Activated T-helper 9 cell treated with anti-CD3 and anti-CD28 coated beads, Interleukin-2, amount 50 U/mL, for 16 hours (primary cell): ENCODE measurements at places on chromosomes 5 and 9.

DNA sequence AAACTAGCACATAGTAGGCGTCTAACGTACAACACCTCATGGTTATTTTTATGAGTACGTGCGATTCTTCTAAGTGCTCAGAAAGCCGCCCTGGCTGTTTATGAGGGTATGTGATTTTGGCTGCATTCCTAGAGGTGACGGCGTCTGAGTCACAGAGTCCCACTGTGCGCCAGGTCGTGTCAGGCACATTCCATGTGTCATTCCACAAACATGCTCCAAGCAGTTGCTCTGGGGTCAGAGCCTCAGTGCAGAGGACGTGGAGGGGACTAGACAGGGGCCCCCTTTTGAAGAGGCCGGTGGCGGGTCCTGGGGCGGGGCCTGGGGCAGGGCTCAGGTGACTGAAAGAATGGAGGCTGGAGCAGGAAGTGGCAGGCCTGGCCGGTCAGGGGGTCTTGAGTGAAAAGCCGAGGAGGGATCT lies 51.9 kb downstream of the NEK6 start:
- DNase-seq: no peak

GRCh38 chr5:138038826-138039225 lies 5.9 kb upstream of the FAM13B start:
- DNase-seq: no peak

- DNase-seq: no peak
These were observed 78.8 kb downstream of the SPATA31C2 start for GRCh38 chr9:88059469-88059868.

DNA sequence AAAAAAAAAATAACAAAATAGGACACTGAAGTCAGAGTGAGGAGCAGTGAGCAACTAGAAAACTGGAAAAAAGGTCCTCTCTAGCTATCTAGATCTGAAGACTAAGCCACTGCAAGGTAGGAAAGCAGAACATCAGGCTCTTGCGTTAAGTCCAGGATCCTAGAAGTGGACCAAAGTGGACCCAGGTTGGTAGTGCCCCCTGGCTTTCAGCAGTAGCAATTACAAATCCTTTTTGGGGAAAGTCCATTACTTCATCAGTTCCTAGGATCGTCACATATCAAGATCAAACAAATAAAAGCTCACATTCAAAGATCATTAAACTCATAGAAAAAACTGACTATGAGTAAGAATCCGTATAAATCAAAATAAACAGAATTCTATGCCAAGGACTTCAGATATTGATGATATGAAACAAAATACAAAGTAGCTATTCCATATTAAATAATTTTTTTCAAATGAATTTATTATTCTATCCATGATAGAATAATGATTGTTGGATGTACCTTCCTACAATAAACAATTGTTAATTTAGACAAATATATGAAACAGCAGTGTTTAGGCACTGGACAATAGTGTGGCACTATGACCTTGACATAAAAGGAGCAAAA lies 6.5 kb upstream of the RICTOR start:
- no peak for DNase-seq

DNA sequence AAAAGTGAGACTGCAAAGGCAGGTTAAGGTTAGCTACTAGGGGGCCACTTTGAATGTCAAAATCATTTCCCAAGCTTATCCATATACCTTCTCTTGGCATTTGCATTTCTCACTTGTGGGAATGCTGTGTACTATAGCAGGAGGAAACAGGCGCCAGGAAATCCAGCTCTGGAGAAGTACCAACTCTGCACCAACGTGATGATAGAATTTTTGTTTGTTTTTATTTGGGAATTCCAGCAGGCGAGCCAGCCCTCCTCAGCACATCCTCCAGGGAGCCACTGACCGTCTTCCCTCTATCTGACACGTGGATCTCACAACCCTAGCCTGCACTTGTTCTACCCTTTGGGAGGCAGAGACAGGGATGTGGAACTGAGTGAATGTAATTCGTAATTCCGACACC lies 318.0 kb downstream of the ACTL7B start:
- DNase-seq: no peak

- DNase-seq: no peak
These were observed 61.9 kb upstream of the RAPGEF1 start for GRCh38 chr9:131801810-131802209.

GRCh38 chr5:59418808-59419207 lies 474.7 kb downstream of the PDE4D start:
- DNase-seq: no peak

DNA sequence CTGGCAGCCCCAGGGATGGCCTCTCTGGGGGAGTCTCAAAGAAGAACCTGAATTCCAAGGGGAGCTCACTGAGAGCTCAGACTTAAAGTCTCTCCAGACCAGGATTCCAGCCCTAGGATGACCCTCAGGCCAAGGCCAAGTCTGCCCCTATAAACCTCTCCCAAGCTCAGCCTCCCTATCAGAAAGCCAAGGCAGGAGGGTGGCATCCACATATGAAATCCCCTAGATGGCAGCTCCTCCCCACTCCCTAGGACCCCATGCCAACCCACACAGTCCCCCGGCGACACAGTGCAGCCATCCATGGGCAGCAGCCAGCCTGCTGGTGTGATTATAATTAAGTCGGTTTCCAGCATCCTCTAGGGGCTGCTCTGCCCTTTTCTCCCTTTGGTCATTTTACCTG lies 269.9 kb downstream of the CDK5RAP2 start:
- DNase-seq: no peak

- DNase-seq: no peak
These were observed 51.1 kb upstream of the MIER3 start for GRCh38 chr5:57002959-57003485.

DNA sequence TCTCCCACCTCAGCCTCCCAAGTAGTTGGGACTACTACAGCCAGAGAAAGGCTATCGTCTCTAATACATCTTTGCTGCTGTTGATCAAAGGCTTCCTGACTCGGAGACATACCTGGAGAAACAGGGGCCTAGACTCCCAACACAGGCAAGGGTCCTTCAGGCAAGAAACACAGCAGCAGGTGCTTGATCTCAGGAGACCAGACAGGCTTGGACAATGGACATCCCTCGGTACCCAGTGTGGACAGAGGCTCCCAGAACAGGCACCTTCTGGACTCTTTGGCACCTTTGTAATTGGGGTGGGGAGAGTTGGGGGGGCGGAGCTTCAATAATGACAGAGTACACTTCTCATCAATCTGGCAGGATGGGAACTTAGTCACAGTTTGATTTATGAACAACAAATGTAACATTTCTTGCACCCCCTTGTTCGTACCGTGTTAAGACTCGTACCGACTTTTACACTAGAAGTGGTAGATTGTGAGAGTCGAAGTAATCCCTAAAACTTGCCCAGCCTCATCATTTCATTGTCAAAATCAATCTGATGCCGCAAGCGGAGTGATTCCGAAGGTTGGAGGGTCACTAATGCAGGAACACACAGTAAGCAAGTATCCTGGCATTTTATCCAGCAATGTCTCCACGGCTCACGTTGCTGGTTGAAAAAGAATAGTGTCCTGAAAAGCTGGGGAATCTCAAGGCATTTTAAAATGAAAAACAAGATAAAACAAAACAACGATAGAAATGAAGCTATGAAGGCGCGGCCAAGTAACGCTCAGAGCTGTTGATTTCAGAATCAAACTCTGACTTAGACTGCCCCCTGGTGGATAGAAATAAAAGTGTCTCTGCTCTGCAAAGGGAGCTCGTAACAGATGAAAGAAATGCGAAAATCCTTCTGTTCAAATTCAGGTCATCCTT lies 46.4 kb upstream of the STK32A start:
- no peak for DNase-seq

GRCh38 chr9:128321879-128322403 lies 306 bp downstream of the TRUB2 start:
- DNase-seq: no peak

- DNase-seq: no peak
These were observed 14.7 kb upstream of the CETN3 start for GRCh38 chr5:90424245-90424644.

DNA sequence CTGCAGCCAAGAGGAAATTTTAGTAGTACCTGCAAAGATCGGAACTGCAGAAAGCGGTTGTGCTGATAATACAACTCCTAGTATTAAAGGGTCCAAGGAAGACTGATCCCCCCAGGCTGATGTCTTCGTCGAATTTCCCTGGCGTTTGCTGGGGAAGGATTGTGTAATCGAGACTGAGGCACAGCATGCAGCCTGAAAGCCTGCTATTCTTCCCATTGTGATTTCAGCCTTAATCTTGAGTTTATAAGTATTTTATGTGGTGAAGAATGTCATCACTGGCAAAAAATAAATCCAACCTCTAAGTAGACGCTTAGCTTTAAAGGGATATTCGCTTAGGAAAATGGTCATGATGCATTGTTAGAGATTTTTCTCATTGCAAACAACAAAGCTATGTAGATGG lies 21.3 kb upstream of the LMX1B start:
- no peak for DNase-seq

- no peak for DNase-seq
These were observed 5.3 kb downstream of the SLC25A25 start for GRCh38 chr9:128073253-128073886.

- no peak for DNase-seq
These were observed 836.1 kb upstream of the CDH6 start for GRCh38 chr5:30357371-30357770.

DNA sequence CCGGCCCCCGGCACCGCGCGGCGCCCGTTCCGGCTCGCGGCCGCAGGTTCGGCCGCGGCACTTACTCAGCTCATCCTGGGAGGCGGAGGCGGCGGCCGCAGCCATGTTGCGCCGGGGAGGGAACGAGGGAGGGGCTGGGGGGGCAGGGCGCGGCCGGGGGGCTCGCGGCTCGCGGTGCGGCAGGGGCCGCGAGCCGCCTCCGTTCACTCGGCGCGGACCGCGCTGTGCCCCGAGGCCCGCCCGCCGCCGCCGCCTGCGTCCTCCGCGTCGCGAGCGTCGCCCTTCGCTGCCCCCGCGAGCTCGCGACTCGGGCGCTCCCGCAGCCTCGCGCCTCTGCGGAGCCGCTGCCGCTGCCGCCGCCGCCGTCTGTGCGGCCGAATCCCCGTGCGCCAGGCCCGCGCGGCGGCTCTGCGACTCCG lies 735 bp downstream of the ECPAS start:
- DNase-seq: peak; percentile 43

DNA sequence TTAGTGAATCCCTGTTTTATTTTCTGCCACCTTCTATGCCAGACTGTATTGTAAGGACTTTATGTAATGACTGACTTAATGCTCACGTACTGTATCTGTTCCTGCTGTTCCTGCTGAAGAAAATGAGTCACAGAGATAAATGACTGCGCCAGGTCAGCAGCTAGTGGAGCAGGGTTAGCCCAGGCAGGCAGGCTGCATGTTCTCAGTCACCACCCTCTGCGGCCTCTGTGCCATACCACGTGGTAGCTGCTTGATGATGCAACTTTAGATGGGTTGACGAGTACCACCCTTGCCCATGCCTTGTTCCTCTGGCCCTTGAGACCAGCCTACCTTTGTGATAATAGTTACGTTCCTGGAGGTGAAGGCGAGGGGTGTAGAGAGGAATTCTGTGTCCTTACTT lies 161.9 kb downstream of the TRIO start:
- no peak for DNase-seq

DNA sequence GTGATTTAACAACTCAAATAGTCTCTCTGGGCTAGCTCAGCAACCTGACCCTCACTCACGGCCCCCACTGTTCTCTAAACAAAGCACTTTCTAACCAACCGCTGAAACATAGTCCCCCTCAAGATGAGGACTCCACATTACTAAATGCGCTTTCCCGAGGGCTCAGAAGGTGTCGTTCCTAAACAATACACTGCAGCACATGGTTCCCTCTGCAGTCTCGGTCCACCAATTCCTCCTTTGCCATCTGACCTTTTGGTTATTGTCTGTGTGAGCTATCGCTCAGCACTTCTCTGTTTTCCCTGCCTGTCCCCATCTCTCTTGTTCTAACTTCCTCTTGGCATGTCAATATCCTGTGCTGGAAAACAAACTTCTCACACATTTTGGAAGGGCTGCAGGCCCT lies 7.2 kb downstream of the EPB41L4A start:
- no peak for DNase-seq

- no peak for DNase-seq
These were observed 63.5 kb downstream of the ENC1 start for GRCh38 chr5:74576941-74577456.

DNA sequence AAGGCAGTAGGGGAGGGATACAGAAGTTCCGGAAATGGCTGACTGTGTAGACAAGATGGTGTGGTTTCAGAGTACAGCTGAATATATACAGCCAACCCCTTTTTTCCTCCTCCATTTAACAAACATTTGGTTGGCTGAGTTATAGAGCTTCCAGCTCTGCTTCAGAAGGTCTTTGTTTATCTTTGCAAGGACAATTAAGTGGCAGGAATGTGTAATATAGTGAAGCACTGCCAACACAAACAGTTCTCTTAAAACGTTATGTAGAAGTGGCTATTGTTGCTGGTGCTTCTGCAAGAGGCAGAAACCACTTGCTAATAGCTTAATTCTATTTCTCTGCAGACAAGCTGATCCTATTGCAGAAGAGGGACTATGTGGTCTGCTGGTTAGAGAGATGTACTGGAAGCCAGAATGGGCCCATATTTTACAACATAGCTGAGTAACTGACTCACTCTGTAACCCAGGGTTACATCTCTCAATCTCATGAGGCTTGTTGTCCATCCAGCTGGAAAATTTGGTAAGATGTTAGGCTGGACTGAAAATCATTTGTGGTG lies 62.7 kb upstream of the OSMR start:
- no peak for DNase-seq

DNA sequence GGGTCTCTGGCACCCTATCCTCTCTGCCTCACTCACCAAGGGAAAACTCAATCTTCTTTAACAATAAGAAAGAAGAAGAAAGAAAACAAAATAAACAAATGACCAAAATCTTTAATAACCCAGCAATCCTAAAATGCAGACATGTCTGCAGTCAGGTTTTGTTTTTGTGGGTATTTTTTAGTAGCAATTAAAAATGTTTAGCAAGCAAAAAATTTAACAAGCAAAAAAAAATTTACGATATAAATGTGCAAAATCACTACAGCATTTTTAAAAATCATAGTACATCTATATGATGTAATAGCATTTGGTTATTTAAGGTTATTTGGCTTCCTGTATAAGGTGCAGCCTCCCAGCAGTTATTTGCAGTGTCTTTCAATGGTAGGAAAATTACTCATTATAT lies 151.3 kb upstream of the MAP3K1 start:
- DNase-seq: no peak

DNA sequence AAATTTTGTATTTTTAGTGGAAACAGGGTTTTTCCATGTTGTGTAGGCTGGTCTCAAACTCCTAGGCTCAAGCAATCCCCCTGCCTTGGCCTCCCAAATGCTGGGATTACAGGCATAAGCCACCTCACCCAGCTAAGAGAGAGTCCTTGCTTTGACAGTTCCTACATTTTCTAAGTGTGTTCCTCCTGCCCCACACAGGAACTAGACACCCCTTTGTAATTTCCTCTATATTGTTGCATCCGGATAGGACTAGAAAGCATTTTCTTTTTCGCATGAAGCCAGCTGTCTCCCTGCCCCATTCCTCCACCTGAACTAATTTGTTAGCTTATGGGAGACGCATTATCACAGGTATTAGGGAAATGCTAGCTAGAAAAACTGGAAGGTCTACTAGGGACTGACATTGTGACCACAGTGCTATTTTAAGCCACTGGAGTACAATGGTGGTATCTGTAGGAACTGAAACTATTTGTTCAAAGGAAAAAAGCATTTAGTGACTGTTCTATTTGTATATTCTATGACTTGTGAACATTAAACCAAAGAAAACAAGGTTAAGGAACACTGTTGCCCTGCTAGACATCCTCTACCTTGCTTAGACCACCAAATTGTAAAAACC lies 214.1 kb downstream of the SMARCA2 start:
- DNase-seq: no peak

GRCh38 chr5:127725673-127726072 lies 22.5 kb downstream of the CCDC192 start:
- no peak for DNase-seq

GRCh38 chr9:110007477-110008270 lies 200.3 kb downstream of the C9orf152 start:
- no peak for DNase-seq

- DNase-seq: peak; percentile 58
These were observed 17.9 kb upstream of the EGFL7 start for GRCh38 chr9:136644593-136645351.
